ENCODE measurements at places on chromosomes 13 and 19. TPM values are rescaled to one million over a fixed set of nuclear protein-coding genes. Genes with fewer than 3 reads are reported as not detected.

DNA sequence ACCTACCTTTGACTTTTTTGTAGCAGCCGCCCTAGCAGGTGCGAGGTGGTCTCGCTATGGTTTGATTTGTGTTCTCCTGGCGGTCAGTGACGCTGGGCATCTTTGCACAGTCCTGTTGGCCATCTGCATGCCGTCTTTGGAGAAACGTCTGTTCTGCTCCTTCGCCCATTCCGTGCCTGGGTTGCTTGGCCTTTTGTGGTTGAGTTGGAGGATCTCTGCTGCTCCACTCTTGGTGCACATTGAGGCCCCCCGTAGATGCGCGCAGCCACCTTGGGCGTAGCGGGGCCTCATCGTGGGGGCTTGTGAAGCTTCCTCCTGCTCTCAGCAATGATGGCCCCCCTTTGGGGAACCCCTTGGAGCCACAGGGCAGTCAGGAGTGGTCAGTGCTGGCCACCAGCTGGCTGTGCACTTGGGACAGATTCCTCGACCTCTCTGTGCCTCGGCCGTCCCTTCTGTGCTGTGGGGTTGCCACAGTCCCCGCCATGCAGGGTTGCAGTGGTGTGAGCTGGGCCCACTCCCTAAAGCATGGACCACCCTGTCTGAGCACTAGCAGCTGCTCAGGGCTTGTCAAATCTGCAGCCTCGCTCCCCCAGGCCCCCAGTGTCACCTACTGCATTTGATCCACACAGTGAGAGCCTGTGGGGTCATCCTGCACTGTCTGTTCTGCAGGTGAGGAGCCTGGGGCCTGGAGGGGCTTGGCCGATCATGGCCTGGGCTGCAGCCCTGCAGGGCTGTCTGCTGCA, 170.8 kb downstream of the KDM4B start:
- no peak overlapping the region for H3K4me3 ChIP-seq
- no peak for DNase-seq
- no peaks in the 10 kb centered on the region for H3K4me1 ChIP-seq
- no peaks in the 10 kb centered on the region for H3K36me3 ChIP-seq
- H3K27ac ChIP-seq = peak overlapping the region; percentile 35
- H3K27me3 ChIP-seq = no peaks in the 10 kb centered on the region

- DNase-seq = no peak
- H3K4me1 ChIP-seq = peaks cover 47% of the 10 kb centered on the region
- peaks cover 11% of the 10 kb centered on the region for H3K27me3 ChIP-seq
- H3K36me3 ChIP-seq = no peaks in the 10 kb centered on the region
- H3K27ac ChIP-seq = peak overlapping the region; percentile 65
Observed at GRCh38 chr13:46554951-46555350, 2.0 kb downstream of the LRCH1 start.

DNA sequence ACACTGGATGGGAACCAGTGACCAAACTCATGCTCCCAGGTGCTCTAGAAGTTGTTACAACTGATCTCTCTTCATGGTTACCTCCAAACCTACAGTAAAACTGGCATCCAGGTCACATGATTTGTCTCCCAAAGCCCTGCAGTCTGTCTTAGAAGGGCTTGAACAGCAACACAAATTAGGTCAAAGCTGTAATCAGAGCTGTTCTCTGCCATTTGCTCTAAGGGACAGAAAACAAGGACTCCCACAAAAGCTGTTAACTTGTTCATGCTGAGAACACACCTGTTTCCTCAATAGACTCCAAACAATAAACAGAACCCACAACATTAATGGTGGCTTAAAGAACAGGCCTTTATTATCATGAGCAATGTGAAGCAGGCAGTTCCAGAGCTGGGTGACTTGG, 8.0 kb downstream of the ZNF671 start:
- peaks cover 4% of the 10 kb centered on the region for H3K4me1 ChIP-seq
- no peak for DNase-seq
- no peaks in the 10 kb centered on the region for H3K27me3 ChIP-seq
- H3K4me3 ChIP-seq = no peak overlapping the region
- peaks cover 80% of the 10 kb centered on the region for H3K36me3 ChIP-seq

DNA sequence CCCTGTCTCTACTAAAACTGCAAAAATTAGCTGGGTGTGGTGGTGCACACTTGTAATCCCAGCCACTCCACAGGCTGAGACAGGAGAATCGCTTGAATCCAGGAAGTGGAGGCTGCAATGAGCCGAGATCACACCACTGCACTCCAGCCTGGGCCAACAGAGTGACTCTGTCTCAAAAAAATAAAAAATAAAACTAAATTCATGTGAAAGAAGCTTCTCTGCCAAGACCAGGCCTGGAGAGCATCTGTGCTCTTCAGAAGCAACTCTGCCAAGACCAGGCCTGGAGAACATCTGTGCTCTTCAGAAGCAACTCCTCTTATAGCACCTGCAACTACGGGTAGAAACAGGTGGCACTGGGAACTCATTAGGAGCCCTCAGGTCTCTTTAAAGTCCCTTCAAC, 37.7 kb downstream of the CRYL1 start:
- H3K27ac ChIP-seq = no peak overlapping the region
- H3K36me3 ChIP-seq = no peaks in the 10 kb centered on the region
- H3K4me1 ChIP-seq = no peaks in the 10 kb centered on the region
- no peak for DNase-seq
- no peaks in the 10 kb centered on the region for H3K27me3 ChIP-seq

DNA sequence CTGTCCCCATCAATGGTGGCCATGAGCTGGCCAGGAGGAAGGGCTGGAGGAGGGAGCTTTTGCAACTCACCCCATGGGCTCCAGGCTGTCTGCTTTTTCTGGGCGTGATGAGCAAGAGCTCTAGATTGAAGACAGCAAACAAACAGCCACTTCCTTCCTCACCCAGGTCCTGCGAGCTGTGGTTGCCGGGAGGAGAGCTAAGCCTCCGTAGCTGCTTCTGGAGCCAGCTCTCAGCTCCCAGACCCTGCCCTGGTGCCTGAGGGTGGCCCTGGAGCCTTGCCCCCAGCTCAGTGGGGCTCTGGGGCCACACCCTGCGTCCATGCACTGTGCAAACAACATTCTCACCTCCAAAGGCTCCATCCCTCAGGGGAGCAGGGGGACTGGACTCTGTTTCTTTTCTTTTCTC, 6.2 kb downstream of the MYO1F start:
- H3K27me3 ChIP-seq = peaks cover 11% of the 10 kb centered on the region
- no peak overlapping the region for H3K4me3 ChIP-seq

DNA sequence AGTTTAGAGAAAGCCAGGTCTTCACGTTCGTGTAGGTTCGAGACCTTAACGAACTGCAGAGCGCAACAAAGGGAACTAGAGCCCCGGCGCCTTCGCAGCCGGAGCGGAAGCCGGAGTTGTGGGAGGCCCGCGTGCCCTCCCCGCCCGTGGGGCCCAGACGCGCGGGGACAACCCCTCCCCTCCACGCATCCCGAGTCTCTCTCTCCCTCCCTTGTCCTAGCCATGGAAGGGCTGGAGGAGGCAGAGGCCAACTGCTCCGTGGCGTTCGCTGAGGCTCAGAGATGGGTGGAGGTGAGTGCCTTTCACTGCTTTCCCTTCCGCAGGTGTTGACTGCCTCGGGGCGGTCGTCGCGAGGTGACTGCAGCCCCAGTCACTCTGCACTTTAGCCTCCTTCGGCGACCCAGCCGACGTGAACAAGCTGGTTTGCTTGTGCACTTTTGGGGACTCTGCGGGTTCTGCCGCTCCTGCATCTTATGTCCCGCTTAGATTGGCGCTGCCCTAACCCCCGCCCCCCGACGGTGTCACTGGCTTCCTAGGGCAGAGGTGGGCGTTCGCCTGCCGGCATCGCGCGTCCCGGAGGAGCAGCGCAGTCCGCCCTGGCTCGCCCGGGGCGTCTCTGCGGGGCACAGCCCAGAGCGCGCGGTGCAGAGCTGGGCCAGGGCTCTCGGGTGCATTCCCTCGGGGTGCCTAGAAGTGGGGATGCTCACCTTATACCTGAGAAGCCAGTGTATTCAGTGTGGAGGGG, 478 bp downstream of the LMO7 start:
- no peak overlapping the region for H3K27ac ChIP-seq
- H3K4me1 ChIP-seq = peaks cover 6% of the 10 kb centered on the region
- H3K27me3 ChIP-seq = peaks cover 60% of the 10 kb centered on the region
- H3K4me3 ChIP-seq = peak overlapping the region; percentile 66
- no peak for DNase-seq

- no peak overlapping the region for H3K27ac ChIP-seq
- H3K36me3 ChIP-seq = no peaks in the 10 kb centered on the region
- no peaks in the 10 kb centered on the region for H3K4me1 ChIP-seq
- no peak for DNase-seq
Observed at GRCh38 chr13:110826861-110827672, 87.8 kb downstream of the ANKRD10 start.

GRCh38 chr19:18677156-18677555, 6.3 kb upstream of the CRTC1 start:
- peak overlapping the region; percentile 83 for H3K27ac ChIP-seq
- peak overlapping the region; percentile 48 for H3K4me3 ChIP-seq
- H3K4me1 ChIP-seq = peaks cover 14% of the 10 kb centered on the region
- DNase-seq = no peak
- H3K27me3 ChIP-seq = no peaks in the 10 kb centered on the region

DNA sequence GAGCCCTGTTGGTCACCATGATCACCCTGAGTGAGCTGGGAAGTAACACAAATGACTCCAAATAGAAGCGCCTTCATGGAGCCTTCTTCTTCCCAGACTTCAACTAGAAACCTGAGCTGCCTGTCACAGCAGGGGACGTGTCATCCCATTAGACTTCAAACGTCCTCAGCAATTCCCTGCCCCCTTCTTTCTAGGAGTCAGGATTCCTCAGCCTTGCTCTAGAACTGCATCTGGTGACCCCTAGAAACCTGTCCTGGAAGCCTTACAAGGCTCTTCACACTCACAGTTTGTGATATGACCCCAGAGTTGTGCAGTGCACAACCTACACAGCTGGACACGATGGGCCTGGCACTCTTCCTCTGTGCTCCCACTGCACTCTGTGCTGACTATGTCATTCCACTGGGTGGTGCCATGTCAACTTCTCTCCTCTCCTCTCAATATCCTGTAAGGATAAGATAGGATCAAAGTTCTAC, 23.6 kb upstream of the TTYH1 start:
- no peak overlapping the region for H3K27ac ChIP-seq
- H3K4me3 ChIP-seq = no peak overlapping the region
- no peak for DNase-seq
- peaks cover 44% of the 10 kb centered on the region for H3K27me3 ChIP-seq

- H3K4me1 ChIP-seq = no peaks in the 10 kb centered on the region
- no peak for DNase-seq
Observed at GRCh38 chr13:58463841-58464240, 832.3 kb downstream of the PCDH17 start.

DNA sequence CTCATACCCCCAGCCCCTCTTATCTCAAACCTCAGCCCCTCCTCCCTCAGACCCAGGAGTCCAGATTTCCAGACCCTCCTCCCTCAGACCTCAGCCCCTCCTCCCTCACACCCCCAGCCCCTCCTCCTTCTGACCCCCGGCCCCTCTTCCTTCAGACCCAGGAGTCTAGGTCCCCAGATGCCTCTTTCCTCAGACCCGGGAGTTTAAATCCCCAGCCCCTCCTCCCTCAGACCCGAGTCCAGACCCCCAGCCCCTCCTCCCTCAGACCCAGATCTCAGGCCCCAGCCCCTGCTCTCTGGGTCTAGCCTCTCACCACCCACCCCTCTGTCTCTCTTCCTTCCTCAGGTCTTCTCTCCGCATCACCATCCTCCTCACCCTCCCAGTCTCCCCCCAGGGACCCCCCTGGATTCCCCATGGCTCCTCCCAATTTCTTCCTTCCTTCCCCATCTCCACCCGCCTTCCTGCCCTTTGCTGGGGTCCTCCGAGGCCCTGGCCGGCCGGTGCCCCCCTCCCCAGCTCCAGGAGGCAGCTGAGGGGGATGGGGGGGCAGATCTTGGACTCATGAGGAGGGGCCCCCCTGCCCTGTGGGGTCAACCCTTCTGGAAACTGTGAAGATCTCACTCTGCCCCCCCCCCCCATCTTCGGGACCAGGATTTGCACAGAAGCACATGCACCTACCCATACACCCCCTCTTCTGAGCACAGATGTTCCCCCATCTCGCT, 10.7 kb downstream of the BCL3 start:
- H3K36me3 ChIP-seq = no peaks in the 10 kb centered on the region
- DNase-seq = no peak
- H3K27ac ChIP-seq = no peak overlapping the region
- H3K4me3 ChIP-seq = peak overlapping the region; percentile 77
- H3K4me1 ChIP-seq = peaks cover 18% of the 10 kb centered on the region

DNA sequence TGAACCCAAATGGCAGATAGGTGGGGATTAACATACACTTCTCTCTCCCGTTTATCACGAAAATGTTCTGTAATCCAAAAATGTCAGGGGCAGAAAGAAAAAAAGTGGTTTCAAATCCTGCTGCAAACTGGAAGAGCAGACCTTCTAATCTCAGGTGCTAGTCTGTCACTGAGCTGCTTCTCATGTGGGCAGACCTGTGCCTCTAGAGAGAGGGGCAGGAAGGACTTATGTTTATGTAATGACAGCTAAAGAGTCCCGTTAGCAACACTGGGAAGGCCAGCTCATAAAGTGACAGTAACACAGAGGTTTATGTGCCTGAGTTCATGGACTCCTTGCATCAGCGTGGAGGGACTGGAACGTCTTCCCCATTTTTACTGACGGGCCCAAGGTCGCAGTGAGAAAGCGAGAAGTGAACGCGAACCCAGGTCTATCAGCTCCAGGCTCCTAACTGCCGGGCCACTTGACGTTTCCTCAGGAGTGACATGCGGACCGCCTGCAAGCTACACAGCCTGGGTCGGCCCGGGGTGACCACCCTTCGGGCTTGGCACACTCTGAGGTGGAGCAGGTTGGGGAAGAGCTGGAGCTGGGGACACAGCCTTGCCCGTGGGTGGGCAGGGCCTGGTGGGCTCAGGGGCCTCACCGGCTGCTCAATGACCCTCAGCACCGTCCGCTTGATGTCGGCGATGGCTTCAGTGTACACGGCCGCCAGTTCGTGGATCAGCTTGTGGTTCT, 9.6 kb upstream of the RSPH6A start:
- peaks cover 19% of the 10 kb centered on the region for H3K36me3 ChIP-seq
- H3K4me1 ChIP-seq = peaks cover 3% of the 10 kb centered on the region
- H3K27me3 ChIP-seq = no peaks in the 10 kb centered on the region
- no peak overlapping the region for H3K4me3 ChIP-seq

GRCh38 chr19:11377237-11377636, 2.8 kb downstream of the SWSAP1 start:
- H3K4me3 ChIP-seq = peak overlapping the region; percentile 34
- DNase-seq = no peak
- peaks cover 34% of the 10 kb centered on the region for H3K4me1 ChIP-seq
- H3K27ac ChIP-seq = no peak overlapping the region
- H3K27me3 ChIP-seq = peaks cover 13% of the 10 kb centered on the region
- H3K36me3 ChIP-seq = no peaks in the 10 kb centered on the region

- H3K27ac ChIP-seq = no peak overlapping the region
- peaks cover 5% of the 10 kb centered on the region for H3K36me3 ChIP-seq
- no peak overlapping the region for H3K4me3 ChIP-seq
- no peak for DNase-seq
- peaks cover under 1% of the 10 kb centered on the region for H3K4me1 ChIP-seq
Observed at GRCh38 chr19:3494051-3494450, 6.4 kb downstream of the DOHH start.

FFAR1 gene
- total RNA-seq = not detected

MYPOP gene
- total RNA-seq = 9.6 TPM

GNG7 gene
- 13.9 TPM for total RNA-seq

NLRP7 gene
- total RNA-seq = not detected

PSG3 gene
- total RNA-seq = not detected

KCTD12 gene
- total RNA-seq = 7.4 TPM

ZNF580 gene
- total RNA-seq = 41.8 TPM

LRFN3 gene
- total RNA-seq = 36.0 TPM

ZFR2 gene
- total RNA-seq = 4.2 TPM

ZNF723 gene
- total RNA-seq = not detected

Data from neural crest cell (in vitro differentiated cells).